ENCODE measurements at places on chromosomes 16 and 17.

- DNase-seq, result no peak
These were observed 84.2 kb downstream of the MGAT5B start for GRCh38 chr17:76952402-76952801.

- DNase-seq, result no peak
These were observed 12.2 kb upstream of the CLEC18C start for GRCh38 chr16:70161350-70161749.

DNA sequence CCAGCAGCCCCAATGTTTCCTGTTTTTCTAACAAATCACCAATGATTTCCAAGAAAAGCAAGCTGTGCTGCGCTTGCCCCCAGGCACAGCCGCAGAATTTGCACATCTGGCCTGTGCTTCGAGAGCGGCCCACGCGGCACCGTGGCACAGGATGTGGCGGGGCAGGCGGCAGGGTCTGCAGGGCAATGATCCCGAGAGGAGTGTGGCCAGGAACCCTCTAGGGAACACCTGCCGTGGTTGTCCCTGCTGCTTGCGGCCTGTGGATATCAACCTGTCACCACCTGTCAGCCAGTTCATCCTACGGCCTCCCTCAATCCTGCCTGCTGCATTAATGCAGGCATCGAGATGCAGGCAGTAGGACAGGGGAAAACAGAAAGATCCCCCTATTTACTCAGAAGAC is 24.0 kb downstream of the PIK3R5 start:
- DNase-seq, result no peak

DNA sequence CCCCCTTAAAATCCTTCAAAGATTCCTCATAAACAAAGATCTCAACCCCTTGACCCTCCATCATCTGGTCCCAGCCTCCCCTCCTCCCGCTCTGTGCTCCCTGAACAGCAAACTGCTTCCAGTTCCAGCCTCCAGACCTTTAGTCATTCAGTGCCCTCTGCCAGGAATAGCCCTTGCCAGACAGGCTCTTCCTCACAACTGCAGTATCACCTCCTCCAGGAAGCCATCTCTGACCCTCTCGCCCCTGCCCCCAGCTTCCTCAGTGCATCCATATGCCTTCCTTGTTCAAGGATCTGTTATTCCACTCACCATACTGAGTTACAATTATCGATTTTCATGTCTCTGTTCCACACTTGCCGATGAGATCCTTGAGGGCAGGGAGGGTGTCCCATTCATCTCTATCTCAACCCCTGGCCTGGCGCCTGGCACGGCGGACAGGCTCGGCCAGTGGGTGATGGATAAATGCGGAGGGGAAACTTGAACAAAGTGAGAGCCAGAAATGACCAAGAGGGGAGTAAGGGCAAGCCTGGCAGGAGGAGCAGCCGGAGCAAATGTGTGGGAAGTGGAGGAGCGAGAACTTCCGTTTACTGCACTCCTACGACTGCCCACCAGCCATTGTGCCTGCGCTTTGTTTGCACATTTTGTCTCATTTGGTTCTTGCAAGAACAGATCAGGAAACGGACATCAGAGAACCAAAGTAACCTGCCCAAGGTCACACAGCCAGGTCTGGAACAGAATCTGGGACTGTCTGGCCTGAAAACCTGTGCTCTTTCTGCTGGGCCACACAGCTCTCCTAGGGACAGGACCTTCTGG is 2.0 kb upstream of the NXPH3 start:
- DNase-seq, result no peak

GRCh38 chr17:32863559-32863958 is 13.4 kb downstream of the MYO1D start:
- no peak for DNase-seq

DNA sequence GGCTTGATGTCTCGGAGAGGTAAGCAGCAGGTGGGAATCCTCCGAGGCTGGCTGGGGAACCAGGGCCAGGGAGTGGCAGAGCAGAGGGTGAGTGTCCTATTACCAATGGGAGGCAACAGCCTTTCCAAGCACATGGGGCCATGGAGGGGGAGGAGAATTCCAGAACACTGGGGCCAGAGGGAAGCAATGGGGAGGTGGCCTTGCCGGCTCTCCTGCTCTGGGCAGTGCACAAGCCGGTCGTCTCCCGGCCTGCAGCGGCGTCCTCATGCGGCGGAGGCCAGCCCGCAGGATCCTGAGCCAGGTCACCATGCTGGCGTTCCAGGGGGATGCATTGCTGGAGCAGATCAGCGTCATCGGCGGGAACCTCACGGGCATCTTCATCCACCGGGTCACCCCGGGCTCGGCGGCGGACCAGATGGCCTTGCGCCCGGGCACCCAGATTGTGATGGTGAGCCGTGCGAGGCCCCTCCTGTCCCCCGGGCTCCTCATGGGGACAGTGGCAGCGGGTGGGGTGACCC is 21.9 kb downstream of the SGSH start:
- DNase-seq, result no peak

GRCh38 chr17:41614098-41614497 is 1.5 kb upstream of the KRT16 start:
- DNase-seq, result no peak

GRCh38 chr17:66183529-66183928 is 8.4 kb downstream of the CEP112 start:
- DNase-seq, result no peak

DNA sequence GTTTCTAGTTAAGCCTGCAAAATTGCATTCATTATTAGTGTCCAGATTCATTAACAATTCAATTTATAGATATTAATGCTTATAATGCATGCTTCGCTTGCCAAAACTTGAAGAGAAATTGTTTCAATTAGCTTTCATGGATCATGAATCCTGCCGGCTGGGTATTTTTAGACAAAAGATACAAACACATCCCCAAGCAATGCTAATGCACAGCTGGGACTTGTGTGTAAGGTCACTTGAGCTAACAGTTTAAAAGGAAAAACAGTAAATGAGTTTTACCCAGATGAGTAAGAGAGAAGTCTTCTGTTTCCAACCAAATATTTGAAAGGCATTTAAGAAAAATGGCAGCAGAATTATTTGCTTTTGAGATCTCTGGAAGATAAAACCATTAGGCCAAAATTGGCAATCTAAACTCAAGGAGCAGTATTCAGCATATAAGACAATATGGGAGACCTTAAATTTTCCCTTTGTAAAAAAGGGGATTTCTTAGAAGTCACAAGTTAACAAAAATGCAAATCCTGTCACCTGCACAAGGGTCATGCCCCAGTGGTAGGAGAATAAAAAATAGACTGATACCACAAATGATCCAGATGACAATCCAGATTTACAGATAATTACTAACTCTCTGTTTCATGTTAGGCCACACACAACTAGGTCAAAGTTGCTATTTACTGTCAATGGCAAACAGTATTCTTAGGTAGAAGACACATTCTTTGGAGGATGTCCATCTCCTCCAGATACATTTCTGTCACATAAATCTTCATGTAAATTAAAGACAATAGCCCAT is 418.4 kb upstream of the PMFBP1 start:
- DNase-seq, result no peak

GRCh38 chr16:30185683-30186421 is 2.5 kb downstream of the CORO1A start:
- peak; percentile 78 for DNase-seq

DNA sequence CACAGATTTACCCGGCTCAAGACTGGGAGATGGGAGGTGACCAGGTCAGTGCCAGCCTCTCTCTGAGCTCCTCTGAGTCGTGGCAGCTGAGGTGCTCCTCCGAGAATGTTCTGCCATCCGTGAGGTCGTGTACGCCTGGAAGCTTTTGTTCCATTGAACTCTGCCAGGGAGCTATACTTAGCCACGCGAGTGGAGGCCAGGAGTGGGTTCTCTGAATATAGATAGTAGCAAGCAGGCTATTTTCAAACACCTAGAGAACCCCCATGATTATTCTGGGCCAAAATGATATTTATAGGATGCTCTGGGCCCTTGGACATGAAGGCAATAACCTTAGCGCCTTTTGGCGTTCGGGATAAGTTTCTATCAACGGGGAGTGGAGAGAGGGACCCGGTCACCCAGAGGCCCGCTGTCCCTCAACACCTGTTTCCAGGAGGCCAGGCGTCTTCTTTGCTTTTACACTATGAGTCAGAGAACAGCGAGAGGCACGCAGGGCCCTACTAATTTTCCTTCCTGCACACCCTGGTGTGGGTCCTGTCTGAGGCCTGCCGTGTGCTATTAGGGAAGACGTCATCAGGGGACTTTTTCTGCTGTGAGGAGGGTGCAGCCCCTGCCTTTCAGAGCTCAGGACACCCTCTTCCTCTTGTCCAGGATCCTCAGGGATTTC is 11.0 kb upstream of the MVD start:
- no peak for DNase-seq

DNA sequence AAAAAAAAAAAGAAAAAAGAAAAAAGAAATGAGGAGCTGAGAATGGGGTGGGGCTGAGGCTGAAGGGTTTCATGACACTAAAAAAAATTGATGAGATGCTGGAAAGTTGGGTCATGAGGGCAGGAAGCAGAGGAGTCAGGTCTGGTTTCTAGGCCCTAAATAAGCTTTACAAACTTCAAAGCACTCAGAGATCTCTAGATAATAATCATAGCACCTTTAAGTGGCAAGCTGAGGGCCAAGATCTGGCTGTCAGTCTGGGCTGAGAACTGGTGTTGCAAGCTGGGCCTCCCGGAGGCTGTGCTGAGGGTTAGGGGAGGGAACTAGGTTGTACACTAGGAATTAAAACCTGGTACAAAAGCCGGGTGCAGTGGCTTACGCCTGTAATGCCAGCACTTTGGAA is 6.4 kb downstream of the ZNF764 start:
- DNase-seq, result no peak

DNA sequence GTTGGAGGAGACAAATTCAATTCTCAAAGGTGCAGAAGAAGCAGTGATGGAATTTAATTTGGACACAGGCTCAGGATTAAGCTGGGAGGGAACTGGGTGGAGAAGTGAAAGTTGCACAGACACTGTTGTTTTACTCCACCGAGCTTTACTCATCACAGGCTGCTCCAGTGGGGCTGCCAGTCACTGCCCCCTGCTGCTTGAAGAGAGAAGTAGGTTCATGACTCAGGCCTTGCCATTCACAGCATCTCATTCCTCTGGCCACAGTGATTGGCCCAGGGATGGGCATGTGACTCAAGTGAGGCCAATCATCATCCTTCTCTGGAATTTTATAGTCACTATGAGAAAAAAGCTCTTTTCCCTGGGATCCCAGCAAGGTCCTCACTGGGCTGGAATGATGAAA is 11.8 kb downstream of the GNAO1 start:
- DNase-seq, result peak; percentile 22

- no peak for DNase-seq
These were observed 2.5 kb upstream of the MRPL12 start for GRCh38 chr17:81700353-81701287.

GRCh38 chr16:79100447-79100846 is 500.1 kb downstream of the MAF start:
- DNase-seq, result no peak

DNA sequence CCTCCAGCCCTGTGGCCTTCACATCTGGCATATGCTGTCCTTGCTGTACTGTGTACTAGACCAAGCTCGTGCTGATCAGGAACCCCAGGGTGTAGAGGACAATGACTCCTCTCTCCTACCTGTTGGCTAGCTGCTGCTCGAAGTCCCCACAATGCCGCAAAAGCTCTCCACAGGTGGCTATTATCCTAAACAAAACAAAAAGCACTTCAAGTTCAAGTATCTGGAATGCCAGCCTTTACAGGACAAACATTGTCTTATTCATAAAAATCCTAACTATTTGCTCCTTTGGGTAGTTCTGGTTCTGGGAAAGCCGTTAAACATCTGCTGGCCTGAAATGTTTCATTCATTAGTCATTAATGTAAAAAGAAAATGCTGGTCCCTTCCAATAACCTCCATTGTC is 42.8 kb downstream of the COG7 start:
- DNase-seq, result no peak

All from stimulated activated CD8-positive, alpha-beta memory T cell treated with anti-CD3 and anti-CD28 coated beads, Interleukin-4, amount 100 ng/mL, for 4 hours (primary cell).